CD8-positive, alpha-beta T cell (primary cell): ENCODE measurements at places on chromosomes 2 and 18.

GRCh38 chr2:28134262-28134812, 243.8 kb downstream of the BABAM2 start:
- no peak for DNase-seq

- DNase-seq, result no peak
These were observed 161.0 kb downstream of the RAPGEF4 start for GRCh38 chr2:172896661-172897081.

DNA sequence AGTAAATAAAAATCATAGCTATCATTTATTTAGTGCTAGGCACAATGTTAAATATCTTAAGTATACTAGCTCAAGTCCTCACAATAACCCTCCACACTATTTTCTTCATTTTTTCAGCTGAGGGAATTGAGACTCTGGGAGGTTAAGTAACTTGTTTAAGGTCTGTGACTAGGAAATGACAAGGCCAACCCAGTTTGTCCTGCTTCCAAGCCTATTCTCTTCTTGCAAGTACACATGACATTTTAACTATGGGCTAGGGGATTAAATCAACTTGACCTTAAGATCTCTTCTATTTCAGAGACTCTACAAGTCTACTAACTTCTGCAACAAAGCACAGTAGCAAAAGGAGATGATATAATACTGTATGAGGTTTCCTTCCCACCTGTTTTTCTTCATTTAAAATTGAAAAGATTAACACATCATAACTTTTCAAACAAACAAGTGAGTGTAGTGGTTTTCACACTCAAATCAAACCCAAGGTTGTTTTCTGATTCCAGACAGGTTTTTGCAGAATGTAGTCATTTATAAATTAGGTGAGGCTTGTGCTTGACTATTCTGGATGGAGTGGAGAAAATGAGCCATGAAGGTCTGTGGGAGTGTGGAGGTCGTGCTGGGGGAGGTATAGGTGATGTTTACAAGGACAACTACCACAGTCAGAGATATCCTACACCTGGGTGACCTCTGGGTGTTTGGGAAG, 57.0 kb downstream of the CD28 start:
- DNase-seq, result no peak

- DNase-seq, result no peak
These were observed 219.8 kb downstream of the KLHL29 start for GRCh38 chr2:23604731-23605130.

DNA sequence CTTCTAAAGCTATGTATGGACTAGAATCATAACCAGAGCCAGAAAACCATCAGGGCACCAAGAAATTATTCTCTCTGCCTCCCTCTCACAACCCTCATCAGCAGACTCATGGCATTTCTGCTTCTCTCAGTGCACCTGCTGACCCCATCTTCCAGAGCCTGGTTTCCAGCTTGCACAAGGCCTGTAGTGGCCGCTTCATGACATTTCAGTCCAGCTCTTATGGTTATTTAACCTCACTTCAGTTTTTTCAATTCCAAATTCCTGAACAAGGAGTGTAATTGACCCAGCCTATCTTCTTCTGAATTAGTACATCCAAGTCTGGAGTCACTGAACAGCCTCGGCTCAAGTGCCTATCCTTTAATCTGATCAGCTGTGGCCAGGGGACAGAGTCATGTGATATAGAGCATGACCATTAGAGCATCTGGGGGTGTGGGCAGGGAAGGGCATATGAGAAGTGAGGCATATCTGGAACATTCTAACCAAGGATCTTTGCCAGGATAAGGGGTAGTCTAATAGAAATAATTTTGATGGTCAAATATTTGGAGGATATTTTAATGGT, 97.2 kb upstream of the TMEM17 start:
- no peak for DNase-seq

DNA sequence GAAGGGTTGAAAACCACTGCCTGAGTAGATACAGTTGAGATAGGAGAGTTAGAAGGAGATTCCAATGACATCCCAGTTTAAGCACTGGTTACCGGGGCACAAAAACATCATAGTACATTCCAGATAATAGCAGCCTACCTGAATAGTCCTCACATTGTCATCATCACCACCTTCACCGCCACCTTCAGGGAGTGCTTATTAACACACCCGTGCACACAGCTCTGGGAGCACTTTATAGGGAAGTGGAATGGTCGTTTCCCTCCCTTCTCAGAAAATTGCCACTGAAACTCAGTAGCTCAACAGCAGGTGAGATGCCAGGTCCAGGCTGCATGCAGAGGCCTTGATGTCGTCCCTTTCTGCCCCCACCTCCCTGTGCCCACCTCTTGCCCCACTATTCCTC, 8.2 kb downstream of the SERPINB7 start:
- no peak for DNase-seq

DNA sequence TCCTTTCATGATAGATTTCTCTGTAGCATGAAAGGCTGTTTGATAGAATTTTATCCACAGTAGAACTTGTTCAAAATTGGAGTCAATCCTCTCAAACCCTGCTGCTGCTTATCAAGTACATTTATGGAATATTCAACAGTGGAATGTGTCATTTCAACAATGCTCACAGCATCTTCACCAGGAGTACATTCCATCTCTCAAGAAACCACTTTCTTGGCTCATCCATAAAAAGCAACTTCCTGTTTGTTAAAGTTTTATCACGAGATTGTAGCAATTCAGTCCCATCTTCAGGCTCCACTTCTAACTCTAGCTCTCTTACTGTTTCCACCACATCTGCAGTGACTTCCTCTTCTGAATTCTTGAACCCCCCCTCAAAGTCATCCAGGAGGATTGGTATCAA, 29.4 kb downstream of the PDCL3 start:
- DNase-seq, result no peak

- DNase-seq, result no peak
These were observed 265.7 kb upstream of the NT5C1B start for GRCh38 chr2:18855027-18855426.

GRCh38 chr2:11024259-11024645, 112.5 kb downstream of the KCNF1 start:
- no peak for DNase-seq

GRCh38 chr2:12202313-12203075, 456.1 kb downstream of the LPIN1 start:
- no peak for DNase-seq

DNA sequence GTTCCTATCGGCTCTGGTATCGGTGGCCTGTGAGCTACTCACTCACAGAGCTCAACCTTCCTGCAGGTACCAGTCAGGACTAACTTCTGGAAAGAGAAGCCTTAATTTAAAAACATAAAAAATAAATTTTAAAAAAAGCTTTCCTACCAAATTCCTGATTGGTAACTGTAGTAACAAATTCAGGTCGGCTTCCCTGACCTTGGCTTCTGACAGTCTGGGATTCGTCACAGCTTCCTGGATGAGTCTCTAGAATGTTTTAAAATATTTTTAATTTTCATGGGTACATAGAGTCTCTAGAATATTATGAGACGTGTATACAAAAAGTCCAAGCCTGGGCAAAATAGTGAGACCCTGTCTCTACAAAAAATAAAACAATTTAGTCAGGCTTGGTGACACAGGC, 45.0 kb upstream of the MTCL1 start:
- no peak for DNase-seq

DNA sequence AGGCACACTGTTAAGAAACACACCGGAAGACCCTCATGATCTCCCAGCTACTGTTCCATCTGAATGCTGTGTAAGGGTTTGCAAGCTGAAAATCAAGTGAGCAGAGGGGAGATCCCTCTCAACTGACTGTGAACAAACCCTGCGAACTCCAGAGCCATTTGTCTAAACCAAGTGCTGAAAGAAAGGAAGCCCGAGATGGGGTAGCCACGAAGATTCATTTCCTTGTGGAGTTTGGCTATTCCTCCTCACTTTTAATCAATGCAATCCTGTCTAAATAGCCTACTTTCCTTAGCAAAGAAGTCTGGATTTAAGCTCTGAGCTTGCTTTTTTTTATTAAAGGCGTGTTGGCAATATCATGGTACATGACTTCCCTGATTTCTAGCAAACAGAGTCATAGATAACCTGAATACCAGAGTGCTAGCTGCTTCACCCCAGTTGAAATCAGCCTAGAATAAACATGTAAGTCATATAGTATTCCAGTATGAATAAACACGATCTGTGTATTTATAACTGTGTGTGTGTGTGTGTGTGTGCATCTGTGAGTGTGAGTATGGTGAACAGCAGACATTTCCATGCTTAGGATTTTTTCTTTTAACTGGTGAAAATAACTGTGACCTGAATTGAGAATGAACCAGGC, 365.2 kb downstream of the ZNF521 start:
- DNase-seq, result no peak

- DNase-seq, result no peak
These were observed 5.4 kb upstream of the TDRD15 start for GRCh38 chr2:21118302-21118920.

- DNase-seq, result no peak
These were observed 2.4 kb downstream of the SPRED2 start for GRCh38 chr2:65429786-65430602.

GRCh38 chr2:23522726-23523372, 137.9 kb downstream of the KLHL29 start:
- DNase-seq, result no peak

GRCh38 chr2:47250586-47251403, 95.7 kb upstream of the STPG4 start:
- no peak for DNase-seq

DNA sequence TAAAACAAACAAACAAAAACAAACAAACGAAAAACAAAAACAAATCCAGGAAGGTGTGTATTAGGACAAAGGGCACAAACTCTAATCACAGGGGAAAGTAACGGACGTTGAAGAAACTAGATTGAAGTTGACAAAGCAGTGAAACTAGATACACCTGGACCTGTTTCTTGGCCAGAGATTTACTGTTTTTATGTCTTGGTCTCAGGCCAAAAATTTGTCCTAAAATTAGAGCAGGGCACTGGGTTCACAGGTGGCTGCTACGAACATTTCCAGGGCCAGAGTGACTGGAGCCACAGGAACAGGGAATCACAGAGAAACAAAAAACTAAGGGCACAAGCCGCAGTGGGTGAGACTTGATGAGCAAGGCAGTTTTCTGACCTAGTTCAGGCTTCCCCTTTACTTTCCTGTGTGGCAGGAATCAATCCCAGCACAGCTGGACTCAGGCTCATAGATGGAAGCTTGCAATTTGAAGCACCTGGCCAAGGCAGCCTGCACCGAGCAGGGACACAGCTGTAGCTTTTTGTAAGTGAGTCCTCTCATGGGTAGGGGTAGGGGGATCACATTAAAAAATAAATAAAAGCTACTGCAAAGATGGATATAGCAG, 329.4 kb downstream of the DLGAP1 start:
- no peak for DNase-seq

DNA sequence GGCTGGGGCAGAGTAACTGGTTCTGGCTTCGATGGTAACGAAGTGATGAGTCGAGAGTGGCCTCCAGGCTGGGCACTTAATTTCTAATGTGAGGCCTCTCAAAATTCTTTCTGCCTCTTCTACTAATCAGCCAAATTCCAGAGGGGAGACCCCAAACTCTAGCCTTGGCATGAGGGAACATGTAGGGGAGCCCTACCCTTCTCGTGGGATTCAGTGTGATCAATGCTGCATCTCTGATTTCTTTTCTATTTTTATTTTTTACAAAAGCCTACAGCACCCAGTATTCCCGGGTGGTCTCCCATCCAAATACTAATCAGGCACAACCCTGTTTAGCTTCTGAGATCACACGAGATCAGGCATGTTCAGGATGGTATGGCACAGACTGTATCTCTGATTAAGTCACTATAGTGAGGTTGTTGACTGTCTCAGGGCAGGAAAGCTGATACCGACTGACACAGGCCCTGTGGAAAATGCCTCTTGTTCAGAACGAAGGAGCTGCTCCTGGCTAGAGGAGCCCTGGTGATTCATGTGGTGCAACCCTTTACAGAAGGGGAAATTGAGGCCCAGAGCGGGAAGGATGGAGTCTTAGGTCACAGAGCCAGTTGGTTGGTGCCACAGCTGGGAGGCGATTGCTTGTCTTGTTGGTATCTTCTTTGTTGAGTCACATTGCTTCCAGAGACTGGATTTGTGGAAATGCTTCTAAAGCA, 126.3 kb upstream of the HS6ST1 start:
- no peak for DNase-seq

GRCh38 chr2:180978903-180979748, 1.3 kb upstream of the UBE2E3 start:
- DNase-seq, result no peak

DNA sequence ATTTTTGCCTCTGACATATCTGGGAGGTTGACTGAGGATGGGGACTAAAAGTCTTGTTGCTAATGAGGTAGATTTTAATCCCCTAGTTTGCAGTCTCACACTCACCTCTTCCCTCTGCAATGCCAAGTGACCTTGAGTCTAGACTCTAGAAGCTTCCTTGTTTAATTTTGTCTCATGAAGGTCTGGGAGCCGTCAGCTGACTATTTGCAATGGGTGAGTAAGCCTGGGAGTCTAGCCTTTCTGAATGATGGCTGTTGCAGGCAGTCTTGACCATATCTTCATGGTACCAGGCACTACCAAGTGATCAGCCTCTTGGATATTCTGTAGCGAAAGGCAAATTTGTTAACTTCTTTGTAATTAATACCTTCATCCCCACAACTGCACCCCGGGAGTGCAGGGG, 61.2 kb downstream of the ARHGAP15 start:
- DNase-seq, result no peak

- DNase-seq, result no peak
These were observed 872.6 kb downstream of the BCL11A start for GRCh38 chr2:59680863-59681262.

GRCh38 chr2:27622921-27623384, 5.9 kb downstream of the CCDC121 start:
- DNase-seq, result no peak

DNA sequence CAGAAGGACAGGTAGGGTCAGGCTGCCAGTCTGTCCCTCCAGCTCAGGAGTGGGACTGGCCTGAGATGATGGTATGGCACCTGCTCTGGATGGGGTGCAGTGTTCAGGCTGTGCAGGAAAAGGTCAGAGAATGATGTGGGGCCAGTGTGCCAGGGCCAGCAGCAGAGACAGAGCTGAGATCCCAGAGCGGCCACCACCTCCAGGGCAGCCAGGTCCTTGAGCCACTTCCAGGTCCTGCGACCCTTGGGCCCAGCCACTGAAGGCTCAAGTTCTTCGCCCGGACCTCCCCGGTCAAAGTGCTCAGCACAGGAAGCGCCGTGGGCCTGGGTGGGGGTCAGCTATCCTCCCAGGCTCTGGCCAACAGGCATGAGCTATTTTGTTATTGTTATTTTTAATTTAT, 12.1 kb upstream of the ARMC9 start:
- DNase-seq, result no peak

- no peak for DNase-seq
These were observed 208.9 kb downstream of the ZEB2 start for GRCh38 chr2:144310889-144311608.

- no peak for DNase-seq
These were observed 52.4 kb upstream of the STAT1 start for GRCh38 chr2:191066197-191066918.

DNA sequence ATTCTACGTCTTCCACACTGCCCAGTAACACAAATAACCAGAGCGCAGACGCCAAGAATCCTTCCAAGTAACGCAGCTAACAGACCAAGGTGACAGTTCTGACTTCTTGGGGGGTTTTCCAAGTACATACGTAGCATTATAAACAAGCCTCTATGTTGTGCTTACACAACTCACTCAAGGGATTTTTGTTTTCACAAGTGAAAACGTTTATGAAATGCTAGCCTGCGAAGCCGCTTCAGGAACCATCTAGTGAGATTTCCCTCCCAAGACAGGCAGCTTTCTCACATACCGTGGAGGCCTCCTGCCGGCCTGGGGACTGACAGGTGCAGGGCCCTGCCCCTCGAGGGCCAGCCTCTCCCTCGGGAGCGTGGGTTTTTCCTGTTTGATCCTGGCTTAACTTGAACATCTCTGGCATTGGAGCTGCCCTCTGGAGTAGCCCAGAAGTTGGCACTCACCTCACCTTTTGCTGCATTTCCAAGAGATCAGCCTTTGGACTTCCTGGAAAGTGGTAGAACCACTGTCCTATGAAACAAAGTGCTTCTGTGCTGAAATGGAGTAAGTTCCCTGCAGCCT, 151.1 kb downstream of the MBP start:
- DNase-seq, result no peak
